GM12892 (cell line): ENCODE measurements at places on chromosomes 4 and X.

DNA sequence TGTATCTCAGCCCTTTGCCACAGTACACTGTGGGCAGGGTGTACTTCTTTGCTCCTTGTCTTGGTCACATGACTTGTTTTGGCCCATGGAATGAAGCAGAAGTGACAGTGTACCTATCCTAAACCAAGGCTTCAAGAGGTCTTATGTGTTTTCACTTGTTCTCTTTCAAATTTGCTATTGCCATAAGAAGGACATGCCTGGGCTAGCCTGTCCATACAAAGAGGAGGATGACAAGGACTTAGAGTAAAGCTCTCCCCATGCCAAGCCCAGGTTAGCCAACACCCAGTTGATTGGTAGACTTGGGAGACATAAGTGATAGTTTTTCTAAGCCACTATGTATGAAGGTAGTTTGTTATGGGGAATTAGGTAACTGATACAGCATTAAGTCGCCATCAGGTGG, 141.1 kb upstream of the MID1 start:
- no peak for DNase-seq

- no peak for DNase-seq
Observed at GRCh38 chr4:30653291-30653690, 66.9 kb upstream of the PCDH7 start.

DNA sequence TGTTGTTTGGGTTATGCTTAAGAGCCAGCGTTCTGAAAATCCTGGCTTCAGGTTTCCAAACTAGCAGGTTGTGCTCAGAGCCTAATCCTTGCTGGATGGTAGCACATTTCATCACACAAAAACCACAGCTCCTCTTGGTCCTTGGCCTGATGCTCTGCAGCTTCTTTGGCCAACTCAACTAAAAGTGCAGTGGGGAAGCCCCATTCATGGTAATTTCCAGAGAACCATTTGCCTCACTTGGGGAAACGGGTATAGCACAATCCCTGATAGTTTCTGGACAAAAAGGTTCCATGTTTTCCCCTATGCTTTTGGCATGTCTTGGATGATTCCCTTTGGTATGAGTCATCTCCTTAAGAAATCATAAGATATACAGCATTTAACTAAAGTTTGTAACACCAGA, 78.7 kb downstream of the SYNPO2 start:
- DNase-seq = no peak

DNA sequence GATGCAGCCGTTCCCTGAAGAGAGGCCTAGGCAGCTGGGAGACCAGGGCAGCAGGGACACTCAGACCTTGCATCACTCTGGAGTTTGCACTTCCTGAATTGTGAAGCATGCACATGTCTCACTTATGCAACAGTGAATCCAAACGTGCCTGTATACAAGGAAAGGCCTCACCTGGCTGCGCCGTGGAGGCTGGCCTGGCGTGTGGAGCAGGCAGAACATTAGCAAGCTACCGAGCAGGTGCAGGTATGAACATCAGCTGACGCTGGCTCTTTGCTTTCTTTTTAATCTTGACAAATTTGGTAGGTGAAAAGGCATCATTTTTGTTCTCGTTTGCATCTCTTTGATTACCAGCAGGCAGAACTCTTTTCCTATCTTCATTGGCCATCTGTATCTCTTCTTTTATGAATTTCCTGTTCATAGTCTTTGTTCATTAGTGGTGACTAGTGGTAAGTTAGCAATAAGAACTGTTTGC, 37.1 kb upstream of the IRAK1 start:
- no peak for DNase-seq

DNA sequence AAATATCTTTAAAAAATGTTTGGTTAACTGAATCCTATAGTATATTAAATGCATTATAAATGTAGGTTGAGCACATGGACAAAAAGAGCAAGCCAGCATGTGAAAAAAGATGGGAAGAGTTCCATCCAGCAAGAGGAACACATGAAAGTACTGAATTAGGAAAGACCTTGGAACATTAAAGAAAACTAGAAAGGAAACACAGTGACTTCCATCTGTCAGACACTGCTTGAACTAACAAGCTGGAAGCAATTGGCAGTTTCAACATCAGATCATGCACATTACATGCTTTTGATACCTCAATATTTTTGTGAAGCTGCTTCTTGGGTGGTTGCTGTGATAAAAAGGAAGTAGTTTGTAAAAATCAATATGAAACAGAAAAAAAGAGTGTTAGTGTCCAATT, 626.8 kb upstream of the GNPDA2 start:
- DNase-seq = no peak

DNA sequence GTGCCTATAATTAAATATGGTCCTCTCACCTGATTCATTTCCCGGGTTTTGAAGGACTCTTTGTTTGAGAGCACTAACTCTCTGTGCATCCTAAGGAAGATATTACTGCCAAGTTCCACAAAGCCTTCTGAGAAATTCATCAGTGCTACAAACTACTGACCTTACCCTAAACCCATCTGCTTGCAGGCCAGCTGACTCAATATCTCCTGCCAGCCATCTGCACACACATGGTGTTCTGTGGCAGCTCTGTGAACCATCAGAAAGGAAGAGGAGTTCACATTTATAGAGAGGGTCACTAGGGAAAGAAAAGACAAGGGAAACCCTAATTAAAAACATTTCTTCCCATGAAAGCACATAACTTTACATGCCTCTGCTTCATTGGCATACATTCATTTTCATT, 156.7 kb downstream of the ATP10D start:
- DNase-seq = no peak

DNA sequence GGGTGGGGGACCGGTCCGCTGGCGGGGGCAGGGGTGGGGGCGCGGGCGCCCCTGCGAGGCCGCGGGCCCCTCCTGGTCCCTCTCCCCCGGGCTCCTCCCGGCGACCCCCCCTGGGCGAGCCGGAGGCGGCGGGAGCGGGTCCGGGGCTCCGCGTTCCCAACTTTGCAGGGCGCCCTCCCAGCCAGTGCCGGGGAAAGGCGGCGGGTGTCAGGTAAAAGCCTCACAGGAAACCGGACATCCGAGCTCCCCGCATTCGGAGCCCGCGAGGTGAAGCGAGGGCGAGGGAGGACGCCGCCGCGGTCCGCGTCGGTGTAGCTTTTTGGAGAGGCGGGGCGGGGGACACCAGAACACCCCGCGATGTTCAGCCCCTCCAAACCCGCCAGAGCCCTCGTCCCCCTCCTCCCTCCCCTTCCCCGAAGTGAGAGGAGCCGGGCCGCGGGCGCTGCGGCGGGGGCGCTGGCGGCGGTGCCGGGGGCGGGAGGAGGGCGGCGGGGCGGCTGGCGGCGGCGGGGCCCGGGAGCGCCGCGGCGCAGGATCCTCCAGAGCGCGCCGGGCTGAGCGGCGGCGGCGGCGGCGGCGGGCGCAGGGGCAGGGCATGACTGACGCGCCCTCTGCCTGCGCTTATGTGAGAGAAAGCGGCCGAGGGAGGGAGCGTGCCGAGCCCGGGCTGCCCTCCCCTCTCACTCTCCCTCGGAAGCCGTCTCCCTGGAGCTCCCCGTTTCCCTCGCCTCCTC, at the start of gene VEGFC:
TSS of gene VEGFC (minus strand) at position 597 of the 734 bp plus-strand sequence. CDS start 611 bp downstream, outside the sequence.
- peak; percentile 14 for DNase-seq

GRCh38 chr4:189858435-189858834, 82.2 kb upstream of the FRG1 start:
- no peak for DNase-seq

DNA sequence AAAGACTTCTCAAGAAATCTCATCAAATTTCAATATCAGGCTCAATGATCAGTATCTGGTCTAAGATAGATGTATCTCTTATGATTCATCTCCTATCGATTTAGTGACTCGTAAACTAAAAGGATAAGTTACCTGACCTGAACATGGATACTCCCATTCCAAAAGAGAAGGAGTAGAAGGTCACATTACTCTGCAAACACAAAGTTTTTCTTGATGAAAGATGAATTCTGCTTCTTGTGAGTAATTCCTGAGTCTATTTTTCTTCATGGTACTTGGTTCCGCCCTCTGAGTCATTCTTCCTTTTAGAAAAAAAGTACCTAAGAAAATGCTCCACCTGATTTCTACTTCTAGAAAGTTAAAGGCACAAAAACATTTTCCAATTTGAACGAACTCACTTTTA, 223.1 kb upstream of the SLIT2 start:
- no peak for DNase-seq
